ENCODE measurements at places on chromosomes 4 and X. TPM values are rescaled to one million over a fixed set of nuclear protein-coding genes. Genes with fewer than 3 reads are reported as not detected.
A peak's percentile ranks its signal among the peaks of the same experiment; 100 is the strongest.

DNA sequence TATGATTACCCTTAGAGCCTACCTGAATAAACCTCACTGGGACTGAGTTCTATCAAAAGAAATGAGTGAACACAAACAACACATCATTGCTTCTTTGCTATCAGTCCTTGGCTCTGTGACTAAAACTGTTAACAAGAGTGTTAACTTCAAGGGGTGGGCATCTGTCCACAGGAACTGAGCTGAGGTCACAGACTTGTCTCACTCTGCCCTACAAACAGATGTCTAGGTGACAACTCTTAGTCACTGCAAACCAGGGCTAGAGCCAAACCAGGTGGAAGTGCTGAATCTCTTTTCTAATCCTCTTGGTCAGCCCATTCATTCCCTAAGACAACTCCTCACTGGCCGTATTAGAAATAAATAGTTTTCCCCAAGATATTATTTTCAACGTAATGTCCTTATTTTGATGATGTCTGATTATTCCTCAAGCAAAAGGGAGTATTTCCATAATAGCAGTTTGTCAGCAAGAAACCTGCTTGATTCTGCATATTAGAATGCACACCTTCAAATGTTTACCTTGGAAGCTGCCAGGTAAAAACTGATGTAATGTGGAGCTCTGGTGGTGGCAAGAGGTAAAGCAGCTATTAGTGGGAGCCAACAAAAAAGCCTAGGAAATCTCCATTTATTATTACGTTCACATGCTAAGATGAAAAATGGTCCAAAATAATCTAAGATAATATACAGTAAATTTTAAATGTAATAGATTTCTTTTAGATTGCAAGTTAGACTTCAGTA, 4.0 kb downstream of the COL25A1 start:
- DNase-seq, result peak; percentile 27

The TMEM156 gene
- not detected for total RNA-seq

The NEUROG2 gene
- not detected for total RNA-seq

DNA sequence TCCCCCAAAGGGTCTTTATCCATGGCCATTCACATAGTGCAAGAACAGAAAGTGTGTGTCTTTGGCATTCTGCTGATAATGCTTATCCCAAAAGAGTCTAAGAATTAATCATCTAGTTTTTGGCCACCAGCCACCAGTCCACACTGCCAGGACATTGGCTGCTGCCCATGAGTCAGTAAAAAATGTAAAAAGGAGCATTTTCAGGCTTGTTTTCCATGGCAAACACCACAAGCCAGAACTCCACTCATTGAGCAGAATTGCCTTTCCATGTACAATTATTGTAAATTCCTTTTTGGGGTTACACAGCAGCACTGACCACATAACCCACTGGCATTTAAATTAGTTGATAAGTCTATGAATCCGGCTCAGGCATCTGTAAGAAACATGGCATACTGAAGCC, 89.2 kb upstream of the PRDX4 start:
- DNase-seq, result no peak
